Activated CD4-positive, alpha-beta T cell treated with anti-CD3 and anti-CD28 coated beads, Interleukin-2, amount 10 ng/mL, durations not matched to agents 24 days and 14 days (primary cell): ENCODE measurements at places on chromosomes 1 and 21. TPM values are rescaled to one million over a fixed set of nuclear protein-coding genes. Genes with fewer than 3 reads are reported as not detected.
A peak's percentile ranks its signal among the peaks of the same experiment; 100 is the strongest.

Gene TAS1R1
- not detected in 2 replicates for total RNA-seq

Gene SGIP1
- total RNA-seq = not detected in 2 replicates

Gene BGLAP
- 1.9 and 2.3 TPM in 2 replicates for total RNA-seq

- H3K36me3 ChIP-seq = peaks cover 3% of the 10 kb centered on the region
- H3K4me3 ChIP-seq = no peak overlapping the region
- no peak overlapping the region for H3K27ac ChIP-seq
- peaks cover 14% of the 10 kb centered on the region for H3K4me1 ChIP-seq
- peaks cover 18% of the 10 kb centered on the region for H3K27me3 ChIP-seq
Measured at GRCh38 chr1:101373570-101373969, 136.8 kb downstream of the S1PR1 start.

DNA sequence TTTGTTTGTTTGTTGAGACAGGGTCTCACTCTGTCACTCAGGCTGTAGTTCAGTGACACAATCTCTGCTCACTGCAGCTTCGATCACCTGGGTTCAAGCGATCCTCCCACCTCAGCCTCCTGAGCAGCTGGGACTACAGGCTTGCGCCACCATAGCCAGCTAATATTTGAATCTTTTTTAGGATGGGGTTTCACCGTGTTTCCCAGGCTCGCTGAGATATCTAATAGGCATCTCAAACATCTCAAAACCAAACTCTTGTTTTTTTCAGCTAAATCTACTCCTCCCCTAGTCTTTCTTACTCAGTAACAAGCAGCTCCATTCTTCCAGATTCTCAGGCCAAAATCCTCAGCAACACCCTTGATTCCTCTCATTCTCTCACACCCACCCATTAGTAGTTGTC, 22.0 kb upstream of the SRRM1 start:
- no peak for DNase-seq
- H3K4me1 ChIP-seq = no peaks in the 10 kb centered on the region
- no peaks in the 10 kb centered on the region for H3K36me3 ChIP-seq
- peaks cover 42% of the 10 kb centered on the region for H3K27me3 ChIP-seq
- no peak overlapping the region for H3K27ac ChIP-seq

DNA sequence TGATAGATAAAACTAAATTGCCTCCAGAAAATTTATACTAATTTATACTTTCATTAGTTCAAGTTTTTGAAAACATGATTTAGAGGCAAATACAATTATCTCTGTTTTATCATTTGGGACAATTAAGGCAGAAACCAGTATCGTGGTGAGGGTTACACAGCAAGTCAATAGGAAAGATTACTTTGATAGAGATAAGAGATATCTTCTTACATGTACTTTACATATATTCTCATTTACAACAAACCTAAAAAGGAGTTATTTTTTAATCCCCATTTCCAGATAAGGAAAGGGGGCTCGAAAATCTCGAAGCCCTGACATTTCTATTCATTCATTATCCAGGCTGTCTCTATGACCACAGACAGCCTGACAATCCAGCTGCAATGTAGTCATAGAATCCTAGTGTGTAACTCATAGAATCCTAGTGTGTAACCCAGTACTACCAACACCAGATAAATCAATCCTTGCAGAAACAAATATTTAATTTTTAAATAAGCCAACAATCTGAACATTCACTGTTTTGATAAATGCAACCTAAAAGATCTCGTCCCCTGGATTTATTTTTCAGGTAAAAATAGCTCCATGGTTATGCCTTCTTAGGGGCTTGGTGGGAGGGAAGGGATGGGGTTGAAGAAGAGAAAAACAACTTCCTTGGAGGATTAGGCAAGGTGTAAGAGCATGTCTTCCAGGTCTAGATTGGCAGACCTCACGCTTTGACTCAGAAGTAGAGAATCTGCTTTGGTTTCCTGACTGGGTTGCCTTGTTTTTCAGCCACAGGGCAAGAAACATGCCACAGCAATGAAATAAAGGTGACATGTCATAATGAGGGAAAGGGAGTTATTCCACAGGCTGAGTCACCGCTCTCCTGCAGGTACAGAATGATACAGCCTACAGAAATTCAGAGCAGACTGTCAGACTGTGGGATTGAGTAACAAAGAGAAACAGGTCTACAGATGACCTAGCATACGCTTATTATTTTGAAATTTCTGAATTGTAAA, 45.6 kb downstream of the IRF2BP2 start:
- H3K27ac ChIP-seq = no peak overlapping the region
- no peak for DNase-seq
- peaks cover 6% of the 10 kb centered on the region for H3K4me1 ChIP-seq
- H3K27me3 ChIP-seq = no peaks in the 10 kb centered on the region
- no peak overlapping the region for H3K4me3 ChIP-seq

GRCh38 chr1:245153552-245154428, 995 bp upstream of the KIF26B start:
- no peak overlapping the region for H3K27ac ChIP-seq
- H3K4me1 ChIP-seq = peaks cover 13% of the 10 kb centered on the region
- DNase-seq = no peak
- H3K36me3 ChIP-seq = no peaks in the 10 kb centered on the region

DNA sequence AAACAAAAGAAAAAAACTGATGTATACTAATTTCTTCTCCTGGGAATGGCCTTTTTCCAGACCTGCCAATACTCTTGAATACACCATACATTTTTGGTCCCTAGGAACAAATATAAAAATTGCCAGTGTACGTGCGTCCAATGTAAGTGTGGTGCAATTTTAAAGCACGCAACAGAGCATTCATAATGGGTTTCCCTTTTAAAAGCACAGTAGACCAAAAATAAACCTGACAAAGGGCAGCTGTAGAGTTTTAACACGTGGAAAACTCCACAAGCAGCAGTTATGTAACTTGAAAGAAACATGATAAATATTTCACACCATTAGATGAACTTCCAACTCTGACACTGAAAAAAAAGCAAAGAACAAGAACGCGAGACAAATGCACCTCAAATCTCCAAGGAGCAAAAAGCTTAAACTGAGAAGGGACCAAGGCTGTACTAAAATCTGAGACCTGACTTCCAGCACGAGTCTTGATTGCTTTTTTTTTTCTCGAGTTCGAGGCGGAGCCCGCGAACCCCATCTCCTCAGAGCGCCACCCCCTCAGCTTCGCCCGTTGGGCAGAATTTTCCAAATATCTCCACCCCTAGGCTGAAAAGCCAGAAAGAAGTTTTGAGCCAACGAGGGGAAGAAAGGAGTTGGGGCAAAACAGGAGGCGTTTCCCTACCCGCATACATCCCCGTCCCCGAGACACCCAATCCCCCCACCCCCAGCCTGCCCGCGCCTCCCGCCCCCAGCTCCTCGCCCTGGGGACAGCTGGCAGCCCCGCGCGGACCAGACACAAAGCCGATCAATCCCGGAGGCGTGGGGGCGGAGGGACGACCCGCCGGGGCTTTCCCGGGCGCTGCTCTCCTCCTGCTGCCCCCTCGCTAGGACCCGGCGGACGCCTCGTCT, at the start of gene JAM2:
JAM2 (plus strand) TSS at position 599 of the 891 bp plus-strand sequence. CDS start 564 bp downstream, outside the sequence.
- H3K27me3 ChIP-seq = peaks cover 22% of the 10 kb centered on the region
- no peaks in the 10 kb centered on the region for H3K36me3 ChIP-seq
- H3K4me3 ChIP-seq = peak within 1 kb of the TSS; percentile 79
- peak within 1 kb of the TSS; percentile 38 for H3K27ac ChIP-seq
- DNase-seq = peak; percentile 75
- peaks cover 25% of the 10 kb centered on the region for H3K4me1 ChIP-seq
